NCI-H2227 treated with DMSO at 0.1 percent for 48 hours (cell line): ENCODE measurements at places on chromosomes 5 and 9.
A peak's percentile ranks its signal among the peaks of the same experiment; 100 is the strongest.

DNA sequence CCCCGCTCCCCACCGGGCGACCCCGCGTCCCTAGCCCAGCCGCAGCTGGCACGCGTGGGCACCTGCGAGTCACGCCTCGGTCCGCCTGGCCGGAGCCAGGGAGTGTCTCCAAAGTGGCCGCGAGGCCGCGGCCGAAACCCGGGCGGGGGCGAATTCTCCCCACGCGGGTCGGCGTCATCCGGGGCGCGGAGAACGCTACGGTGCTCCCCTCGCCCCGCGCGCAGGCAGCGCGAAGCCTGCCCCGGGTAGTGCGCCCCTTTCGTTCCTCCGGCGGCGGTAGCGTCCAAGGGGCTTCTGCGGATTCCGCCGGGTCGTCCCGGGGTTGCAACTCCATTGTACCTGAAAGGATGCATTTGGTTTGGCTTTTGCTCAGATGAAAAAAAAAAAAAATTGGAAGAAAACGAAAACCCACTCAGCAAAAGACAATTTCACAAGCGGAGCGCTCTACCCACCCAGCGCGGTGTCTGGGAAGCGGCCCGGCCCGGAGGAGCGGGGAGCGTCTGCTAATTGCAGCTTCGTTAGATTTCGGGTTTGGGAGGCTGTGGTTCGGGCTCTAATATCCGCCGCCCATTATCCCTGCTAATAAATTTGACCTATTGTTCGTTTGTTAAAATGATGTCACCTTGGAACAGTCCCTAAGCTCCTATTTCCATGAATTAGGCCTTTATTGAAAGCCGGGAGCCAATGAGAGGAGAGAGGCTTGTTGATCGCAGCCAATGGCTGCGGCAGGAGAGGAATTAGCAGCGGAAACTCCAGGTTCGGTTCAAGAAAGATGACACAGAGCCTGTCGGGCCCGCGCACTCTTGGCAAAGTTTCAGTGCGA is at the start of gene TLX3:
Gene TLX3 (plus strand): TSS at position 796 of the 823 bp plus-strand sequence. CDS start 118 bp downstream, outside the sequence.
- DNase-seq = peak; percentile 40

DNA sequence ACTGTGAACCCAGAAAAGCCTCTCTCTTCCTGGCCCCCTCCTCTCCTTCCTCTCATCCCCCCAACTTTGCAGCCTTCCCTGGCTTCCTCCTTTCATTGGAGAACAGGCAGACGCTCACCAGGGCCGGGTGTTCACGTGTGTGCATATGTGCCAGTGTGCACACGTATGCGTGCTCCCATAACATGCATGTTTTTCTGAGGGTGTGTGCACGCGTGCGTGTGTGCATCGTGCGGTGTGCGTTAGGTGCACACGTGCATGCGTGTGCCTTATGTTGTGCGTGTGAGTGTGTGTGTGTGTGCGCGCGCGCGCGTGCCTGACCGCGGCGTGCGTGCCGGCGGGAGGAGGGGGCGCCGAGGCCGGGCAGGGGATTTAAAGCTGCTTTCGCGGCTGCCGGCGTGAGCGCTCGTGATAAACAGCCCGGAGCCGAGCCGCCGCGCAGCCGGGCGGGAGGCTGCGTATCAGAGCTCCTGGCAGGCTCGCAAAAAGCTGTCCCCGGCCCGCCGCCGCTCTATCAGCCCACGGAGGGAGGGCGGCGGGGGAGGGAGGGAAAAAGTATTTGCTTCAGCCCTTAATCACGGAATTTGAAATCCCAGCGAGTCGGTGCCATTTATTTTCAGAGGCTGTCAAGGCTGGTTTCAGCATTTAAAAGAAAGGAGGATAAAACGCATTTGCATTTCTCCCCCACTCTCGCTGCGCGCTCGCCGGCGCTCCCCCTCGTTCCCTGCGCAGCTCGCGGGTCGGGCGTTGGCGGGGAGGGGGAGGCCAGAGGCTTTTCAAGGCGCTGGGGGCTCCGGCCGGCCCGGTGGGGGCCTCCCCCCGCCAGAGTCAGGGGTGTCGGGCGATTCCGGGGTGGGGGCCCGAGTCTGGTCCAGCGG is 183.9 kb downstream of the C9orf50 start:
- DNase-seq = peak; percentile 29

DNA sequence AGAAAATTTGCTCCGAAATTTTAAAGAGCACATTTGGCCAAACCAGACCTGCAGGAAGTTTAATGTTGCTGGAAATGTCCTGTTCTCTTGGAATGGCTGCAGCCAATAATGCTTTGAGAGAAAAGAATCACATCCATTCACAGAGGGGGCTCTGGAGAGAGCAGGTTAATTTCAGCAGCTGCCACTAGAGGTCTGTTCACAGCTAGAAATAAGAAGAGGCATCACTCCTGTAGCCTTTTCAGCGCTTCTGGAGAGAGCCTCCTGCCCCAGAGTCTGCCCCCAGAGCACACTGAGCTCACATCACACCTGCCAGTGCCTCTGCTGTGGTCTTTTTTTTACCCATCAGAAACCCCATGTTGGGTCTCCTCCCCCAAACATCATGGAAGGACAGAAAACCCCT is 124.8 kb upstream of the RAD23B start:
- DNase-seq = no peak

- no peak for DNase-seq
Observed at GRCh38 chr9:126609191-126609590, 4.5 kb upstream of the LMX1B start.

DNA sequence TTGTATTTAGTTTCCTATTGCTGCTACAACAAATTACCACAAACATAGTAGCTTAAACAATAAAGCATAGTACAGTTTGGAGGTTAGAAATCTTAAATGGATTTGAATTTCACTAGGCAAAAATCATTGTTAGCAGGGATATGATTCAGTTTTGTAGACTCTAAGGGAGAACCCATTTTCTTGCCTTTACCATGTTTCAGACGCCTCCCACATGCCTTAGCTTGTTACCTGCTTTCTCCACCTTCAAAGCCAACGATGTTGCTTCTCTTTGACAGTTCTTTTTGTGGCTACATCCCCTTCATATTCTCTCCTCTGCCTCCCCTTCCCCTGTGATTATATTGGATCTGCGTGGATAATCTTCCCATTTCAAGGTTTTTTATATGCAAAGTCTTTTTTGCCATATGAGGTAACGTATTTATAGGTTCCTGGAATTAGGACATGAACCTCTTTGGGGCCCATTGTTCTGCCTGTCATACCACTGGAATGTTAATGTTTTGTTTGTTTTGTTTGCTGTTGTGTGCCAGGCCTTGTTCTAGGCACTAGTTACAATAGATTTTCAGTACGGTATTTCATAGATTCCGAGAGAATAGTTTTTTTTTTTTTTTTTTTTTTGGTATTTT is 54.1 kb downstream of the UHRF2 start:
- no peak for DNase-seq

GRCh38 chr9:133511607-133512006 is 13.2 kb downstream of the MYMK start:
- DNase-seq = no peak

DNA sequence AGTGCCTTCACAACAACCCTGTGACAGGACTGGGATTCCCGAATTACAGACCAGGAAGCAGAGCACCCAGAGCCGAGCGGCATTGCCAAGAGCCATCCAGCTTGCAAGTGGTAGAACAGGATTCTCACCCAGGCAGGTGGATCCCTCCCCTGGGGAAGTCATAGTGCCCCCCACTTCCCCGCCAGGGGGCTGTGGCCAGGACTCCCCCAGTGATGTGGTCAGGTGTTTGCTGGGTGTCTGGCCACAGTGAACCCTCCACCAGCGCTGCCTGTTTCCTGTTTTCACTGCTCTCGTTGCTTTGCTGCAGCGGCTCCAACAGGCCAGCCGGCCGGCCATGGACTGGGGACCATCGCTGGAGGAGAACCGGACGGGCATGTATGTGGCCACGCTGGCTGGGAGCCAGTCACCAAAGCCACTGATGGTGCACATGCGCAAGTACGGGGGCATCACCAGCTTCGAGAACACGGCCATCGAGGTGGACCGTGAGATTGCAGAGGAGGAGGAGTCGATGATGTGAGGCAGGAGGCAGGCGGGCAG is 19.3 kb downstream of the SLC6A7 start:
- no peak for DNase-seq

DNA sequence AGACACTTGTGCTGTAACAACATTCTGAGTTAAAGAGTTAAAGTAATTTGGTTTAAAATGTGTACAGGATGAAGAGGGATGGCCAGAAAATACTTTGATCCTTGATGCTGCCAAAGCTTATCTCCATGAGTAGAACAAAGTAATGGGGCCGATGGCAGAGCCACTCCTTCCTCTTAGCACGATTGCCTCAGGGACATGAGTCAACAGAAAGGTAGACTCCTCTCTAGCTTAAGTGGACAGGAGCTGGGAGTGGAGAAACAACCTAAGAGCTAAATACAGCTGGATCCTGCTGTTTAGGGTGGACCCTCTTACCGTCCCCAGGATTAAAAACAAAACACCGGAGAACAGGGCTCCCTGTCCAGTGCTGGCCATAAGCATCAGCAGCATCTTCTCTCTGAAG is 267.3 kb downstream of the IRX1 start:
- no peak for DNase-seq

GRCh38 chr9:1440256-1440655 is 390.1 kb downstream of the DMRT2 start:
- DNase-seq = no peak

DNA sequence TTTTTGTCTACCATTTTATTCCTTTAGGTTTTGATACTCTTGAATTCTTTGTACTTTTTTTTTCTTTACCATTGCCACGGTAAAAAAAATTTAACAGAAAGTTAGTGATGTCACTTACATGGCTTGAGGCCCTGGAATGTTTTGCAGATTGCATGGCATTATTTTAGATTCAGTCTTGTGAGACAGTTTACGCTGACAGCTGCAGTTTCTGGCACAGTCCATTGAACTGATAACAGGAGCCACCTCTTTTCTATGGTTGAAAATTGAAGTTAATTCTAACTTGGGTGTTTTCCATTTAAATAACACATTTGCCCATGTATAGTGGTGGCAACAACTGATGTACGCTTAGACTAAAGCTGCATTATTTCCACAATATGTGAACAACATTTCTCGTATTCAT is 1028.5 kb downstream of the CDH18 start:
- DNase-seq = no peak

DNA sequence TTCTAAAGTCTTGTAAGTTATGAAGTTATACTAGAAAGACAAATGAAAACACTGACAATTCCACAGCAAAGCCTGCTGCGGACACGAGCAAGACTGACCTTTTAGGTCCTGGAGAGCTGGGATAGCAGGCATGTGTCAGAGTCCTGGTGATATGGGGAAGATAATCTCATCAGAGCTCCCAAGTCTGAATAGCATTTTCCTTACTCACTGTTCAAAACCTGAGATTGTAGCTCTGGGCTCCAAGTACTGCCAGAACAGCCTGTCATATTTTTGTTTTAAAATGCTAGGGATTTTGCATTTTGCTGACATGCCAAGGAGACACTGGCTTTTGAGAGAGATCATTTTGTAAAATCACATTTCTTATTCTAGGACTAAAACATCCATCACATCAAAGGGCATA is 90.1 kb downstream of the DRD1 start:
- no peak for DNase-seq
